ENCODE measurements at places on chromosomes 2 and 18. TPM values are rescaled to one million over a fixed set of nuclear protein-coding genes. Genes with fewer than 3 reads are reported as not detected.

Gene PAIP2B
- 0.33 TPM for total RNA-seq

Gene SERPINB13
- total RNA-seq: not detected

Gene FBXO11
- 28.2 TPM for total RNA-seq

Gene COPS8
- 140 TPM for total RNA-seq

Gene SPHKAP
- total RNA-seq: not detected

Gene ZAP70
- total RNA-seq: not detected

Gene RSAD2
- total RNA-seq: 98.9 TPM

Gene PTCD3
- 76.4 TPM for total RNA-seq

Gene AMER3
- total RNA-seq: not detected

Gene C2orf78
- total RNA-seq: not detected

Gene C2orf15
- not detected for total RNA-seq

Gene LGALSL
- total RNA-seq: 8.0 TPM

Measured in melanocyte of skin (primary cell).